Activated CD4-positive, alpha-beta T cell treated with anti-CD3 and anti-CD28 coated beads, Interleukin-2, Interleukin-6, amounts not matched to agents 100 ng/mL and 50 ng/mL, durations not matched to agents 16 hours and 8 hours (primary cell): ENCODE measurements at places on chromosomes 4 and X.

- no peak for DNase-seq
Measured at GRCh38 chr4:169869490-169869889, 111.7 kb upstream of the HPF1 start.

DNA sequence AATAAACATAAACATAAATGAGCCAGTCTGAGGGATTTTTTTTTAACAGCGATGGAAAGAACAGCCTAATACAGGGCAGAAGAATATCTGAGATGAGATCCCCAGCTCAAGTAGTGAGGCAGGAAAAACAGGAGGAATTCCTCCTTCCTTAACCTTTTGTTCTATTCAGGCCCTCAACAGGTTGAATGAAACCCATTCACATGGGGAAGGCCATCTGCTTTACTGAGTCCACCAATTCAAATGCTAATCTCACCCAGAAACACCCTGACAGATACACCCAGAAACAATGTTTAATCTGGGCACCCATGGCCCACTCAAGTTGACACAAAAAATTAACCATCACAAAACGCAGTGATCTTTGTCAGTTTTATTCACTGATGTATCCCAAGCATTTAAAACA is 45.5 kb downstream of the SMIM31 start:
- no peak for DNase-seq

- peak; percentile 33 for DNase-seq
Measured at GRCh38 chr4:185634066-185634652, 98.9 kb upstream of the PDLIM3 start.

DNA sequence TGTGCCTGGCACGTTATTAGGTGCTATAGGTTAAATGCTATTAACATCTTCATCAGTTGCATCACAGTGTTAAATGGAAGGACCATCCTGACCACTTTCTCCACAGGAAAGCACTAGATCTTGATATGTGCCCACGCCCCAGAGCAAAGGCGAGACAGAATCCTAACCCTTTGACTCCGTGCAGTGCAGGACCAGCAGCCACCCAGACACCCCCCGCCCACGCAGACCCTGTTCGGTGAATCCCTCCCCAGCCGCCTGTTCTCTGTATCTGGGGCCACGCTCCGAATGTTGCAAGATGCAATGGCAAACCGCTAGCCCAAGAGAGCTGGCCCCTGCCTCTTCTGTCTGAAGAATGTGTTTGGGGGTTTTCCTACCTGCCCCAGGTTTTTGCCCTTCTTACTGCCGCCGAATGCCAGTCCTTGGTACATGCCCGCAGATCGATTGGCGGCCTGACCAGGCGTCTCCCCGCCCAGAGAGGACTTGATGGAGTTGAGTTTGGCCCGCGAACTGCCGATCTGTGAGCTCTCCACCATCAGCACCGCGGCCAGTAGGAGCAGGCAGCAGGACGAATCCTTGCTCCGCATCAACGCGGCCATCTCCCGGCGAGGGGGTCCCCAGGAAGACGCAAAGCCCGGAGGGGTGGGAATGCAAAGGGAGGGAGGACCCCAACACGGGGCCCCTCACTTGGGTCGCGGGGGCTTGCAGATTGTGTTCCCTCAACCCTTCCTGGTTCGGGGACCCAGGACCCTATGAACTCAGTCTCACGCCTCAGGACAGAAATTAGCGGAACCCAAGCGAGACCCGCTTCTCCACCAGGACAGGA is 906 bp downstream of the DKK2 start:
- DNase-seq, result no peak

DNA sequence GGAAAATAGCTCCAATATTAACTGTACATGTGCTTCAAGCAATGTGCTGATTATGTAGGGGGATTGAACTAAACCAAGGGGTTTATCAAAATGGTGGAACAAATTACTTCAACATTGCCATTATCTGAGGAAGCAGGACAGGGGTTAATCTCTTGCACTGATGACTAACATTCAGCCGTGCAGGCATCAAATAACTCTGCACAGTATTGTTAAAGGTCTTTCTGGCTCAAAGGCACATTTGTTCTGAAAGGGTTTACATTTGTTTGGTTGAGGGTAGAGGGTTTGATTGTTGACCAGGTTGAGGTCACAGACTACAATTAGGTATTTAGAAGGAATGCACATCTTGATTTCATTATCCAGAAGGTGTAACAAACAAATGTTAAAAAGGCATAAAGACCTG is 32.2 kb upstream of the CCSER1 start:
- DNase-seq, result no peak

DNA sequence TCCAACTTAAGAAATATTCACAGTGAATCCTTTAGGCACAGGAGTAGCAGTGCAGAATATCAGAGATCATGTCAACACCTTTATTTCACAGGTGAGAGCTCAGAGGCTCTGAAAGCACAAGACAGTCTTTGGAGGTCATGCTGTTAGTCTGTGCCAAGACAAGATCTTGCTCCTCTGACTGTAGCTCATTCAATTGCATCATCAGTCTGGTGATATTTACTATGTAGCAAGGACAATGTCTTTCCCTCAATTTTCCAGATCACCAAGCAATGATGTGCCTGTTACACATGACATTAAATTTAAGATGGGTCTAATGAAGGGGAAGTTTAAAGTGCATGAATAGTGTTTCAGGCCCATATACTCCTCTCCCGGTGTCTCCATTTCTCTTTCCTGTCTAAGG is 277.5 kb downstream of the IL15 start:
- no peak for DNase-seq

DNA sequence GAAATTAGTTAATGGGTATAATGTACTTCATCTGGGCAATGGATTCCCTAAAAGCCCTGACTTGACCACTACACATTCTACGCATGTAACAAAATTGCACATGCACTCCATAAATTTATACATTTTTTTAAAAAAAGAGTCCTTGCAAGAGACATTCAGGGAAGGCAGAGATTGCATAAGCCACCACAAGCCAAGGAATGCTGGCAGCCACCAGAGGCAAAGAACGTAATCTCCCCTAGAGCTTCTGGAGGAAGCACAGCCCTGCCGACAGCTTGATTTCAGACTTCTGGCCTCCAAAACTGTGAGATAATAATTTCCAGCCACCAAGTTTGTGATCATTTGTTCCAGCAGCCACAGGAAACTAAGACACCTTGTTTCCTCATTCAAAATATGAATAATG is 185.6 kb upstream of the GALNT7 start:
- no peak for DNase-seq

GRCh38 chr4:104571341-104571740 is 76.6 kb upstream of the CXXC4 start:
- no peak for DNase-seq

GRCh38 chr4:150363721-150364688 is 217.9 kb upstream of the MAB21L2 start:
- DNase-seq, result peak; percentile 17

DNA sequence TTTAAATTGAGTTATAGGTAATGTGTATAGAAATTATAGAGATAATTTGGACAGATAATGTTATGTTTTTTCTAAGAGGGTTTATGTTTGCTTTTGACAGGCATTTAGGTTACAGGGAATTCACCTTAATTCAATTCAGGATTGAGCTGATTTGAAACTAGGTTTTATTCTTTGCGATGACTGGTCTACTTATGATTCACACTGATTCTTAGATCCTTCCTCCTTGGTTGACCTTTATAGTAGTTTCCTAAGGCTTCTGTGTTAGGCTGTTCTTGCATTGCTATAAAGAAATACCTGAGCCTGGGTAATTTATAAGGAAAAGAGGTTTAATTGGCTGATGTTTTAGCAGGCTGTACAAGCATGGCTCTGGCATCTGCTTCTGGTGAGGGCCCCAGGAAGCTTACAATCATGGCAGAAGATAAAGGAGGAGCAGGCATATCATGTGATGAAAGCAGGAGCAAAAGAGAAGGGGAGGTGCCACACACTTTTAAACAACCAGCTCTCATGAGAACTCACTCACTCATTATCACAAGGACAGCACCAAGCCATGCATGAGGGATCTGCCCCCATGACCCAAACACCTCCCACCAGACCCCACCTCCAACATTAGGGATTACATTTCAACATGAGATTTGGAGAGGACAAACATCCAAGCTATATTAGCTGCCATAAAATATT is 155.0 kb upstream of the SFRP2 start:
- no peak for DNase-seq

- no peak for DNase-seq
Measured at GRCh38 chr4:78722320-78722719, 53.8 kb upstream of the BMP2K start.

- no peak for DNase-seq
Measured at GRCh38 chr4:6495736-6496135, 23.3 kb upstream of the PPP2R2C start.

- no peak for DNase-seq
Measured at GRCh38 chrX:4881277-4881676, 1167.8 kb upstream of the PRKX start.

DNA sequence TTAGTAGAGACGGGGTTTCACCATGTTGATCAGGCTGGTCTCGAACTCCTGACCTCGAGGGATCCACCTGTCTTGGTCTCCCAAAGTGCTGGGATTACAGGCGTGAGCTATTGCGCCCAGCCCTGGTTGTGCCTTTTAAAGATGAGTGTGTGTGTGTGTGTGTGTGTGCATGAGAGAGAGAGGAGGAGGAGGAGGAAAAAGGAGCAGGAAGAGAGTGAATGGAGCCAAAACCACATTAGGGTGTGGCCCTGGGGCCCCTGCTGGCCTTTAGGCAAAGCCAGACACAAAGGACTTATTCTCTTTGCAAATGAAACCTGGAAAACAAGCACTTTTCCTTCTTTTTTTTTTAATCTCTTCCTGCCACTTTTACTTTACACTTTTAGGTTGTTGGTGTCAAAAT is 48.2 kb upstream of the KLF3 start:
- DNase-seq, result no peak

DNA sequence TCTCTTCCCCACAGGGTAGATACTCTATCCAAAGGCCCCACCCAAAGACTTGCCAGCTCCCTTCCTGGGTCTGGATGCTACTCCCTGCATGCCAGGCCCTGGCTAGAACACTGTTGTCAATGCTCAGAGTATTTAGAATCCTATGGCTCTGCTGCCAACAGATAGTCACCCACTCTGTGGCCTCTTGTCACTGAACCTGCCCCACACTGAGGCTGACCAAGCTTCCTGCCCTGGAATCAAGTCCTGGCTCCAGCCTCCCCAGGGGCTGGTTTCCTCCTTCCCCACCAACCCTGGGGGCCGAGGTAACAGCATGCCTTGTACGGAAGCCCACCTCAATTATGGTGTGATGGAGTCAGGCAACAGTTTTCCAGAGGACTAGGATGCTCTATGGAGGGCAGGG is 63.3 kb downstream of the EFNB1 start:
- no peak for DNase-seq

- DNase-seq, result no peak
Measured at GRCh38 chr4:154471032-154471431, 20.6 kb downstream of the DCHS2 start.

GRCh38 chrX:9642270-9642995 is 123.2 kb downstream of the GPR143 start:
- DNase-seq, result no peak

GRCh38 chr4:172073590-172073989 is 260.4 kb downstream of the GALNTL6 start:
- DNase-seq, result no peak

DNA sequence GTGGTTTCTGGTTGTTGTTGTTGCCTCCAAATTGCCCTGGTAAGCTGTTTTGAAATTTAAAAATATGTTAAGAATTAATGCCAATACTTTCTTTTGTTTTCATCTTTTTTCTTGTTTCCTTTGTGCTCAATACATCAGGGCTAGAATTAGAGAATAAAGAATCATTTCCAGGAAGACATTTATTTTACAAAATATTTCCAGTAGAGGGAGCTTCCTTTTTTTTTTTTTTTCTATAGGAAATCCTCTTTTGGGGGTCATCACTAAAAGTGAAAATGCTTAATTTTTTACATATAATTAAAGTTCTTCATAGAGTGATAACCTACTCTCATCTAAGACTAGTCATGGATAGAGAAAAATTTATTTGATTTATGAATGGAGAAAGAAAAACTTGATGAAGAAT is 2.4 kb downstream of the GLRA3 start:
- DNase-seq, result no peak

- no peak for DNase-seq
Measured at GRCh38 chr4:180909279-180909678, 1333.9 kb upstream of the TENM3 start.

DNA sequence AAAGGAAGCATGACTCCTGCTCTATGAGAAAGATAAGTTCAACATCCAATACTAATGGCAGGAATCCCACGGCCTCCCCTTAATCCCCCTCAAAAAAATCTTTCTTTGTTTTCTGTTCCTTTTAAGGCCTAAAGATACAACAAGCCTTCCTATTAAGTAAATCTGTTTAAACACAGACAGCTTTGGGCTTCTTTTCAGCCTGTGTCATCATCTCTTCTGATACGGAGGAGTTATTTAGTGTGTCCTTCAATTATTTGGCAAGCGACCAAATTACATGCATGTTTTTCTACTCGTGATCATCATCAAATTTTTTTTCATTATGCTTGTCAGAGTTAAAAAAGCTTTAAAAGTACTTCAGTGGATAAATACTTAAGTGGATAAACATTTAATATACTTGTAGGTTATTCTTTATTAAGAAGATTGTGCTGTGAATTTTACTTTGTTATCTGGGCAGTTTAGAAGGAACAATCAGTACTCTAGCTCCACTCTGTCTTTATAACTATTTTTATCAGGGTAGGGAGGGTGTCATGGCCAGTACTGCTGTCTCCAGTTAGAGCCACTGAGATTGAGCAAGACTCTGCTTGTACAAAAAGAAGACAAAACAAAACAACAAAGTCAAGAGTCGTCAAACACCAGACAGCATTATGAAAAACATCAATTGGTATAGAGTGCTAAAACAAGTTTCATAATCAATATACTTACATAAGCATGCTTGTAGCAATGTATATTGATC is 210.7 kb downstream of the PRR32 start:
- DNase-seq, result no peak

- peak; percentile 36 for DNase-seq
Measured at GRCh38 chrX:147912093-147912801, 528 bp downstream of the FMR1 start.

DNA sequence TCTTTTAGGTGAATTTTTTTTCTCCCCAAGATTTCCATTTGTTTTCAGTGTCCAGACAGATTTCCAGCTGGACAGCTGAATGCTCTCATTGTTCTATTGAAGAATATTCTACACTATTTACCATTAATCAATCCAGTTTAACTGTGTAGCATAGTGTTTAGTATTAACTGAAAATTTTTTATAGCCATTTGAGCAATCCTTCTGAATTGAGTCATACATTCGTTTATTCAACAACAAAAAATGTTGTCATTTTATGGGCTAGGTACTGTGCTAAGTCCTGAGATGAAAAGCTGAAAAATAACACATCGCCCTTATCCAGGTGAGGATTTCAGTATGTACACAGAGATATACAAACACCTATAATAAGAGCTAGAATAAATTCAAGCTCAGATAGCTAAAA is 223.3 kb downstream of the COL25A1 start:
- no peak for DNase-seq

DNA sequence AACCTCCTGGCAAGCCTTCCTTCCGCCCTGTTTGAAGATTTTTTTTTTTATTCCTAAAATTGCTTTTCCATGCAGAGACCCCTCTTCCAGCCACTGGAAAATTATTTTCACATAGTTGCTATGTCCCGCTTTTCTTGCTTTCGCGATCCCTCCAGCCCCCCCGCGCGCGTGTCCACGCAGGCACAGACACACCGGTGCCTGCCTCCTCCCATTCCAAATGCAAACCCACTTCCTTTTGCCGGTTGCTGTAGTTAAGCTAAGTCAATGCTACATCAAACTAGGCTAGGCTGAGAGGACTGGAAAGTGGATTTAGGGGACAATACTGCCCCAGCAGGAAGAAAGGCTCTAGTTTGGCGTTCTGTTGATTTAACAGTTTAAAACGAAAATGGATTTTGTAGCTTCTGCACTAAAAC is 111.0 kb downstream of the DHX15 start:
- DNase-seq, result no peak
